ENCODE measurements at places on chromosomes 11 and 22.

DNA sequence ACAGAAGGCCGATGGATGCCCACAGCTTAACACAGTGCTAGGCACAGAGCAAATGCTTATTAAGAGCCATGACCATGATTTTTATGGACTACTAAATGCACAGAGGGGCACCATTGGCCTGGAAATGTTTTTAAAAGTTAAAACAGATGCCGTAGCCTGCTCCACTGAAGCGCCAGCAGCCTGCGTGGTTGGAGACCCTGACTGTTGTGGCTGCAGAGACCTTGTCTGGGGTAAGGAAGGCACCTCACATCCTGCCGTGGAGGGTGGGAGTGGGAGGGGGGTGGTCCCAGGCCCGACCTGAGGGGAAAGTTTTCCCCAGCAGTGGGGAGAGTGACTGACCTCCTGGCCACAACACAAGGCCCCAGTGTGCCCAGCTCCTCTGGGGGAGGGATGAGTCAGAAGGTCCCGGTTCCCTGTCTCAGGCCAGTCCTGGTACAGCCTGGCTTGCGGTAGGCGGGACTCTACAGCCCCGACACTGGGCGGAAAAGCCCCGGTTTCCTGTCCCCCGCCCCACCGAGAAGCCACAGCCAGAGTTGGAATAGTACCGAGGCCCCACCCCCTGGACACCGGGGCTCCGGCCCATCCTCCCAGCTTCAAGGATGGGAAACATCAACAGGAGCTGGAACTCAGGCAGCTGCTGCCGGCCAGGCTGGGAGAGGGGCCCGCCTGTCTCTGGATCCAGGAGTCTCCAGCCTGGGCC, 7.0 kb downstream of the CHST1 start:
- peak; percentile 29 for DNase-seq

DNA sequence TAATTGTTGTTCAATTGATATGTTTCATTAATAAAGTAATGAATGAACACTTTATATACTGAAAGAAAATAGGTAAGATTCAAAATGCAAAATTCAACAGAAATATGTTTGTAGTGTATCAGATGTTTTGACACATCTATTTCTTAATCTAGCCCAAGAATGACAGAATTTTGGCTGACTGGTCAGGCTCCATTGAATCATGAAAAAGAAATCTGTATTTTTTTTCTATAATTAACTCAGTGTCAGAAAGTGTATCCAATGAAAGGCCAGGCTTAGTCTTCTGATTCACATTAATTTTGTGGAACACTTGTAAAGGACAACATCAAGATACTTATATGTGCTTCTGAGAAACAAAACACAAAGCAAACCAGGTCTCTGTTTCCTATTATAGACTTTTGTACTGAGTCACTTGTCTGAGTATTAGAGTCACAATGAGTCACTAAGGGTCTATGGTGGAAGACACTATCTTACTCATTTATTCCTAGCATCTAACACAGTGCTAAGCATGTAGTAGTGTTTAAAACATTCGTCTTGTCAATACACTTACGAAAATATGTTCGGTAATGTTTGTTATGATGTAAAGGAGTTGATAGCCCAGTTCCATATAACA, 297.7 kb upstream of the CCDC90B start:
- DNase-seq = no peak

DNA sequence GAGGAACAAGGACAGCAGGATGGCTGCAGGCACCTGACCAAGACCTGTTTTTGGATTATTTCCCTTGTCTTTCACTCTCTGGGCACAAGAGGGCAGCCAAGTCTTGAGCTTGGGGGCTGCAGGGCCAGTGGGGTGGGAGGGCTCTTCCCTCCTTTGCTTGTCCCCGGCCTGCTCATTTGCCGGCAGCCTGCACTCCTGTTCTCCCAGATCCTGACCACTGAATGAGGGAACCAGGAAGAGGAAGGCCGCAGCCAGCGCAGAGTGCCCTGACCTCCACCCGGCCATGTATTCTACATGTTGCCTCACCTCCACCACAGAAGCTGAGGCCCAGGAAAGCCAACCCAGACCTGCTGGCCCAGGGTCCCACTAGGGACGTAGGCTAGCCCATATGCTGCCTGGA, 15.5 kb upstream of the NNMT start:
- peak; percentile 47 for DNase-seq

GRCh38 chr11:5712507-5712906, 22.9 kb downstream of the TRIM22 start:
- no peak for DNase-seq

DNA sequence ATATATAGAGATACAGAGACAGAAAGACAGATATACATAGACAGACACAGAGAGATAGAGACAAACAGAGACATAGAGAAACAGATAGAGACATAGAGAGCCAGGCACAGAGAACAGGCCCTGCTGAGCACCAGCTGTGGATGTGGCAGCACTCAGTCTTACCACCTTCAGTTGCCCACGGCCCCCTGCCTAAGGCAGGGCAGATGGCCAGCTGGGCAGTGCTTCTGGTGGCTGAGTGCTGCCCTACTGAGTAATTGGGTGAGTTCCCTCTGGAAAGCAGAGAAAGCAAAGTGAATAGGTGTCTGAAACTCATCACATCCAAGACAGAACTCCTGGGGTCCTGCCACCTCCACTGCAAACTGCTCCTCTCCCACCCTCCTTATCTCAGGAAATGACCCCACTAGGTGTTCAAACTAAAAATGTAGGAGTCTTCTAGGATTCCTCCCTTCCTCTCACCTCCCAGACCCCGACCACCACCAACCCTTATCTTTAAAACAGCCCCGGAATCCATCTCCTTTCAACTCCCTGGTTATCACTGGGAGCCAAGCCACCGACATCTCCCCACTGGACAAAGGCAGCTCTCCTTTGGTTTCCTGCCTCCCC, 27.2 kb downstream of the SYN3 start:
- no peak for DNase-seq

- no peak for DNase-seq
Measured at GRCh38 chr11:120918257-120918656, 105.6 kb upstream of the TBCEL start.

GRCh38 chr11:72760539-72761405, 8.6 kb upstream of the ARAP1 start:
- DNase-seq = no peak

- DNase-seq = no peak
Measured at GRCh38 chr11:131763193-131763890, 392.9 kb downstream of the NTM start.

DNA sequence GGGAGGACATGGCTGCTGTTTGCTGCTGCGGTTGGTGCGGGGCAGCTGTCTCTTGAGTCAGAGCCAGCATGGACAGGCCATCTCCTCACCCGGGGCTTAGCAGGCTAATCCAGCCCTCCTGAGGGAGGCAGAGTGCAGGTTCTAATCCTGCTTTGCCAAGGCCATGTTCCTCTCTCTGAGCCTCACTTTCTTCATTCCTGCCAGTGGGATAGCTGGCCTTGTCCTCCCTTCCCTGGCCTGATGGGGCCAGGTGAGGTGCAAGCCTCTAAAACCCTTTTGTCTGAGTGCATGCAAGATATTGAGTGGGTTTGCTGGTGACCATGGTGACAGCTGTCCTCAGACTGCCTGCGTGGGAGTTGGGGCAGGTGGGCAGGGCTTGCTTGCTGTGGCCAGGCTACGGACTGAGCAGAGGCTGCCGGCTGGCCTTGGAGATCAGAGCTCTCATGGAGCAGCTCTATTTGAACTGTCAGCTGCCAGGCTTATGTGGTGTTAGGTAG, 3.6 kb downstream of the USP35 start:
- no peak for DNase-seq

DNA sequence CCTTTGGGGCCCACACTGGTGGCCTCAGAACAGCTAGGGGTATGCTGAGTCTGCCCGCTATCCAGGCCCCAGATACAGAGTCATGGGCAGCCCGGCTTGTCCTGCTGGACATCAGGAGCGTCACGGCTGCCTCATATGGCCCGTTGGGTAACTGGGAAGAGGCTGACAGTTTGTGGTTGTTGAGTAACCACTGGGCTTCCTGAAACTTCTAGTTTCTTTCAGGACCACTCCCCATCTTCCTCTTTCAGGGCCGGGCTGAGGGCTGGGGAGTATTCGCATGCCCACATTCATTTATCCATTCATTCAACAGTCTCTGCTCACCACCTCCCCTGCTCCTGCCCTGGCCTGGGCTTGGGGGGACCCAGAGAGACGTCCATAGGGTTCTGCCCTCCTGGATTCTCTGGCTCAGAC, 13.4 kb upstream of the P2RY2 start:
- no peak for DNase-seq

GRCh38 chr22:50032109-50032871, 19.7 kb upstream of the IL17REL start:
- no peak for DNase-seq

DNA sequence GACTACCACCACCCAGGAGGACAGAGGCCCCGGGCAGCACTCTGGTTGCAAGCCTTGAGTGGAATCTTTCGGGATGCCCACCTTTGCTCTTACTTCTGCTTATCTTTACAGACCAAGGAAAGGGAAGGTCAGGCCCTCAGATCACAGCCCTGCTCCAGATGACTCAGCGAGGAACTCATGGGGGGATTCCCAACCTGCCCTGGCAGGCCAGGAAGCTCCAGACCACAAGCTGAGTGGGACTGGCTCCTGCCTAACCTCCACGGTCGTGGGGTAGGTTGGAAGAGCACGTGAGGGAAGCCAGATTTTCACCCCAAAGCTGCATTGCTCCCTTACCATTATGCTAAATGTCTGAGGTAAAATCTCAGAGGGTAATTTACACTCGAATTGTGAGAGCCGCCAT, 11.8 kb downstream of the TBC1D10A start:
- DNase-seq = no peak

- peak; percentile 87 for DNase-seq
Measured at GRCh38 chr22:36816636-36817524, at the start of gene PVALB. Gene PVALB, minus strand, starts transcription at chr22:36817035. Its CDS starts 30 bp downstream, at chr22:36817005.

GRCh38 chr11:36214480-36214879, 74.7 kb downstream of the COMMD9 start:
- DNase-seq = no peak

- no peak for DNase-seq
Measured at GRCh38 chr11:120839846-120840402, 184.0 kb upstream of the TBCEL start.

DNA sequence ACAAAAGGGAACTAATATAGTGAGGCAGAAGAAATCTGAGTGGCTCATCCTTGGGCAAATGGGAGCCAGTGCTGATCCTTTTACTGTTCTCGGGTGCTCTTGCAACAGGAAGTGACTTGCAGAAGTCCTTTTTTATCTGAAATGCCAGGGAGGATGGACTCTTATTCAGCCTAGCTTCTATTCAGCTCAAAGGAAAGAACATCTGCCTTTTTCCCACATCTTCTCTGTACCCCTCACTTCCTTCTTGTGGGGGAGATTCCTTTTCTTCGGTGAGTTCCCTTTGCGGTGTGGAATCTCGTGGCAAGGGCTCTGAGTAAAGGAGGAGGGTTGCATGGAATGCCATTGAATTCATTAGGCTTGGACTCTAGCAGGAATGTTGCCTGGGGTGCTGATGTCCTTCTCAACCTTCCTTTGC, 76.2 kb downstream of the ZBTB16 start:
- DNase-seq = no peak

- DNase-seq = peak; percentile 27
Measured at GRCh38 chr11:66745356-66746235, 16.6 kb upstream of the SPTBN2 start.

- no peak for DNase-seq
Measured at GRCh38 chr22:20401376-20402014, 7.5 kb downstream of the ZNF74 start.

DNA sequence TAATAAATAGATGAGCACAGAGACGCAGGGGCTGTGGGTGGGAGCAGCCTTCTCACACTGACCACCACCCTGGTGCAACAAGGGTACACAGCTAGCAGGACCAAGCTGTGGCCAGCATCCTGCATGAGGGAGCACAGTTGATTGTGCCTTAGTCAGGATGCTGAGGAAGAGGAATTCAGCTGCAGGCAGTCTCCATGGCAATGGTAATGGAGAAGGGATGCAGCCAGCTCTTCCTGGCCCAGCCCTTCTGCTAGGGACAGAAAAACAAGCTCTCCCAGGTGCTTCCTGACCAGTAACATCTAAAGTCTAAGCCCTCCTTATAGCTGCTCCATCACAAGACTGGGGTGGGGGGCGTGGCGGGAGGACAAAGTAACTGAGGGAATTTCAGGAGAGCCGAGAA, 363.5 kb downstream of the BUD13 start:
- no peak for DNase-seq

- DNase-seq = no peak
Measured at GRCh38 chr22:24435861-24436371, 8.5 kb downstream of the ADORA2A start.

DNA sequence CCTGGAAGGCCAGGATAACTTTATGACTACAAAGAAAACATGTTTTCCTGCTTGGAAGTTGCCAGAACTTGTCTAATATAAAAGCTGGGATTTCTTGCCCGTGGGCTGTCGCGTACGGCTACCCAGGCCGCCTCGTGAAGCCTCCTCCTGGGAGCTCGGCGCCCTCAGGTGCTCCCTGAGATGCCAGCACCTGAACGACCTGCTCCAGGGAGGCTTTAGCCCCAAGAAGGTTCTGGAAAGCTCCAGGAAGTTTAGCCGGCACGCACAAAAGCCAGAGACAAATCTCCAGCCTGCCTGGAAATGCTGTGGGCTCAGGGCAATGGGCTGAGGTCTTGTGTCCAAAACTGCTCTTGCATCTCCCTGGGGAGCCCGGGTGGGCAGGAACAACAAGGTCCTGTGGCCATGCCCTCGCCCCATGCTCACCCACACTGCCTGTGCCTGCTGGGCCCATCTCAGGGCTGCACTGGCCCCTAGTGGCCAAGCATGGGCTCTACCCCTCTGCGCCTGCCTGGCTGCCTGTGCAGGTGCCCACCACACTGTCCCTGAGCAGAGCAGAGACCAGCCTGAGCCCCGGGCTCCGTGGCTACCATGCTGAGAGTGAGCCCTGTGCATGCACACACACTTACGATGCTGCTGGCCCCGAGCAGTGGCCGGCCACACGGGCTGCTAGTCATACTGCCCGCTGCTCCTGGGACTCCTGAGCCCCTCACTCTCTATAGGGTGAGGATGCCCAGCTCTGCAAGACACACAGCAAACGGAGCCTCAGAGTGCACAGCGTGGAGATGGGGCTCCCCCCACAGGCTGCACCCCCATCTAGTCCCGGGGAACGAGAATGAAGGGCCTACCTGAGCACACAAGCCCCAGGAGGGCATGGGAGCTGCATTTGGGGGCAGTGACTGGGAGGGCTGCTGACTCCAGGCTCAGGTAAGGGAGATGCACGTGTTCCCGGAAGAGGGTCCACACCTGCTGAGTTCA, 4.9 kb upstream of the CELSR1 start:
- peak; percentile 72 for DNase-seq

DNA sequence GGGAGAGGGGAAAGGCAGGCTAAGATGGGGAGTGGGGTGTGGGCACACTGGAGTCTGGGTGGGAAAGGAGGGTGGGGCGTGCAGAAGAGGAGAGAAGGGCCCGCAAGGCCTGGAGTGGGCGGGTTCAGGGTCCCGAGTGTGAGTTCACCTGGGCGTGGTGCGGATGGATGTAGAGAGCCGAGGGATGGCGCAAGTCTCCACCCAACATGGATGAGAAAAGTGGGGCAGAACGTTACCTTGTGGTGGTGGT, 364 bp upstream of the ABCC8 start:
- DNase-seq = no peak

Measured in right kidney (tissue), 9 donors.